Thyroid gland (tissue), 4 donors: ENCODE measurements at places on chromosomes 4 and X.
A peak's percentile ranks its signal among the peaks of the same experiment; 100 is the strongest.

GRCh38 chr4:112201915-112202505 is 29.6 kb upstream of the AP1AR start:
- no peak for DNase-seq

- peak; percentile 9 for DNase-seq
Measured at GRCh38 chrX:129833153-129833990, 10.3 kb downstream of the ZDHHC9 start.

GRCh38 chrX:53433651-53434639 is at the start of gene HSD17B10:
TSS of gene HSD17B10 (minus strand) at chrX:53434370. CDS start at chrX:53434345, 25 bp downstream.
- DNase-seq, result peak; percentile 93

GRCh38 chrX:131277543-131278136 is 11.5 kb downstream of the IGSF1 start:
- DNase-seq, result peak; percentile 42

DNA sequence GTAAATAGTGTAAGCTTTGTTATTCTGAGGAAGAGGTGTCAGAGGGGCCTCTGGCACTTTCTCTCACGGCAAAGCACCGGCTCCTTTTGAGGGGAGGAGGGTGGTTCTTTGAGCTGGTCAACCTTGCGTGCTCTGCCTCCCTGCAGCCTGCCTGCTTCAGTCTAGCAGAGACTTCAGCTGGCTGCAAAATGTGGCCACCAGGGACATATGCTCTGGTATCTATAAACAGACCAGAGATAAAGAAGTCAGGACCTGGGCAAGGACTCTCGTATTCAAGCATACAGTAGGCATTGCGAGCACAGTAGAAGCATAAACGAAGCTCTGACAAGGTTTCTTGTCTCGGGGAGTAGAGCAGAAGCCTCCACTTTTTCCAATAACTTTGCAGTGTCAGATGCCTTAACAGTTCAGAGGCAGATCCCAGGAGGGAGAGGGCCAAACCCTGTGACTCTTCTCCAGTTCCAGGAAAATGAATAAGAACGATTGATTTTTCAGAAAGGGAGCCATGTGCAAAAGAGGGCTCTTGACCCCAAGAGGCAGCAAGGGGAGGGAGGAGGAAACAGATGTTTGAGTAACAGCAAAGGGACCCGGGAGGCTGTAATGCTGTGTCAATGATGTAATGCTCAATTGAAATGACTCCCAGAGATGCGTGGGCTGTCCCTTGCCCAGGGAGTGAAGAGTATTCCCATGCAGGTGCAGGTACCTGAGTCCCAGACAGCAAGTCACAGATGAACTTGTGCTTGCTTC is 57.9 kb upstream of the TEX13D start:
- DNase-seq, result no peak

GRCh38 chrX:75045369-75045768 is 110.7 kb downstream of the ABCB7 start:
- no peak for DNase-seq

GRCh38 chr4:16082426-16083240 is 1.2 kb downstream of the PROM1 start:
- DNase-seq, result peak; percentile 43
